ENCODE measurements at places on chromosomes 5 and 9.

GRCh38 chr5:52342361-52342760, 445.4 kb upstream of the ITGA1 start:
- DNase-seq: no peak

DNA sequence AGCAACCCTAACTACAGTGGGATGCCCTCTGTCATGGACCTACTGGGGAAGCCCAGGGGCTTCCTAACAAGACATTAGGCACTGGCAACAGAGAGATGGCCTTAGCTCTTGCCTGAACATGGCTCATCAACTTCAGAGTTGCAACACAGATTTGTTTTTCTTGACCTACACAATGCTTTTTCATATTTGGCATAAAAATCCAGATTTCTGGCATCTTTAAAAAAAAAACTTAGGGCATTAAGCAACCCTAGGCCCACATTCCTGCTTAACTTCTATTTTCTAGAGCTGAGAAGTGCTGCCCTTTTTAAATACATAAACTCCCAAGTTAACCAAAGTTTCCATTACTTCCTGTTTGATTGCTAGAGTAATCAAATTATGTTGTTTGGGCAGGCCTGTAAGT, 8.0 kb downstream of the GRIA1 start:
- DNase-seq: peak; percentile 45

DNA sequence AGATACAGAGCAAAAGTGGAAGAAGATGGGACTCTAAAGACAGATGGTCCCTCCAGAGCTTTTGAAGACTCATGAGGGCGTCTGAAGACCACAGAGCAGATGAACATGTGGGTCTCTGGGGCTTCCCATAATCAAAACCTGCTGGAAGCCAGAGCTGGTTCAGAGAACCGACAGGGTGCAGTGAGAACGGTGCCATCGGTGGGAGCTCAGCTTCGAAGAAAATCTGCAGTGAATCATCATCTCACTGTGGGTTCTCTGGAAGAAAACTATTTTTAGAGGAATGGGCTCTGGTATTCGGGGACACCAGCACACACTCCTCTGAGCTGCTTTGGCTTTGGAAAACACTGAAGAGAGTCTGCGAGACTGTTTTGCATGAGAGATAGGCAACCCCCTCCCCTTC, 222.4 kb upstream of the PANK3 start:
- DNase-seq: no peak

DNA sequence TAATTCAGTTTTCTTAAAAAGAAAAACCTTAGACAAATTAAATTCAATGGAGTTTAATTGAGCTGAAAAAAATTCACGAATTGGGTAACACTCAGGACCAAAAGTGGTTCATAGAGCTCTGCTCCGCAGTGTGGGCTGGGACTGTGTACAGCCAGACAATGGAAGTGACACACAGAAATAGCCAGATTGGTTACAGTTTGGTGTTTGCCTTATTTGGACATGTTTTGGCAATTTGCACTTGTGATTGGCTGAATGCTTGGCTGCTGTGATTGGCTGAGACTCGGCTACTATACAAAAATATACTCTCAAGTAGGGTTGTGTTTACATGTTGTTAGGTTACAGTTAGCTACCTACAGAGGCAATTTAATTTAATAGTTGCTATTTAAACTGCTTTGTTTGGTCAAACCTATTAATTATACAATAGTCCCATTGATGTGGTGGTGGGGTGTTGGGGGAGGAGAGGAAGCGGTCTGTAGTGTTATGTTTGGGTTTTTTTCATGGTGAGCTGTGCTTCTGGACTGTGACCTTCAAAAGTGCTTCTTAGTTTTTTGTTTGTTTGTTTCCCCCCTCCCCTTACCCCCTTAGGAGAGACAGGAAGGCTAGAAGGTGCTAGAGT, 95.2 kb downstream of the CNTLN start:
- DNase-seq: no peak

DNA sequence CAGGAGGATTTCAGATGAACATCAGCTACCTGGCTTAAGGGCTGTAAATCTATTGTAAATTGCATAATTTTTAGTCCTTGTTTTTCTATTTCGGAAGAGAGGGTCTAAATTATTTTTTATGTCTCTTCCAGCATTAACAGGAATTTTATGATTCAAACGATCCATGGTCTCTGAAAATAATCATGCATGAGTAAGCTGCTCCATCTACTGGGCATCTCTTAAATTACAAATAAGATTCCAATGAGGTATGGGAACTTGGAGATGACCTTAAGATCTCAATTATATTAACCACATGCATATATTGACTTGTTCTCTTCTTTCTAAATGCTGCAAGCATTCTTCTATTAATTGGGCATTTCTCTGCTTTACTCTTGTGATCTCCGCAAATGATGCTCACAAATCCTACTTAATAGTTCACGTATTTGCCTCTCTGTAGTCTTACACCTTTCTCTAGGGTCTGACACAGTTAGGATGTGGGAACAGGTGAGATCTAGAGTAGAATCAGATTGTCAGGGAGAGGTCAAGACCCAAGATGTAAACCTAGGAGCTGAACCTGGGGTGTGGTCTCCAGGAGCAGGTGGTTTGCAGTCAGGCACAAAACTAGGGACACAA, 86.9 kb downstream of the NUDT12 start:
- peak; percentile 78 for DNase-seq

- no peak for DNase-seq
These were observed 7.1 kb upstream of the OCLN start for GRCh38 chr5:69485471-69485870.

DNA sequence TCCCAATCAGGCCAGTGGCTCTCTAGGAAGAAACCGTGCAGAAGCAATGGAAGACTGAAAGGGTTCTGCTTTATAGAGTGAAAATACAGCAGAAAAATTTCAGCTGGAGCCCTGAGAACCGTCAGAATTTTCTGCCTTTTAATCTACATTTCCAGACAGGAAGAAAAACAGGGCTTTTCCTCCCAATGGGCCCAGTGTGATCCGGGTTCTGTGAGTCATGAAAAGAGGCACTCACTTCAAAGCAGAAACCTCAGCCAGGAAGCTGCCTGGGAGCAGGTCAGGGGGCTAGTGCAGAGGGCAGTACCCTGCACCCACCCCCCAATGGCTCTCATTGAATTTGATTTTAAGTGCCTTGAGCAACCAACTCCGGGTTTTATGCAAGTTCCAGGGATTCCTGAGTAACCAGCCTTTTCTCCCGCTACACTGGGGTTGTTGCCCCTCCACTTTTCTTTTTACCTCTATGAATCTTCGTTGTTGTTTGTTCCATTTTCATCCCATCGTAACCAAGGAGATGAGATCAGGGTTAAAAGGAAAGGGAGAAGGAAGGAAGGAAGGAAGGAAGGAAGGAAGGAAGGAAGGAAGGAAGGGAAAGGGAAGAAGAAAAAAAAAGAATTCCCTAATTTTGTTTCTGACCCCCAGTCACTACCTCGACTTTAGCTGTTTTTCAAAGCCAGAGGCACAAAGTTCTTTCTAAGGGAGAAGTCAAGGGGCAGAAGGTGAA, 1.3 kb downstream of the BARHL1 start:
- DNase-seq: no peak

GRCh38 chr9:89022001-89022759, 30.9 kb downstream of the S1PR3 start:
- DNase-seq: peak; percentile 76

GRCh38 chr5:181151146-181151545, 3.8 kb downstream of the OR2V2 start:
- no peak for DNase-seq

DNA sequence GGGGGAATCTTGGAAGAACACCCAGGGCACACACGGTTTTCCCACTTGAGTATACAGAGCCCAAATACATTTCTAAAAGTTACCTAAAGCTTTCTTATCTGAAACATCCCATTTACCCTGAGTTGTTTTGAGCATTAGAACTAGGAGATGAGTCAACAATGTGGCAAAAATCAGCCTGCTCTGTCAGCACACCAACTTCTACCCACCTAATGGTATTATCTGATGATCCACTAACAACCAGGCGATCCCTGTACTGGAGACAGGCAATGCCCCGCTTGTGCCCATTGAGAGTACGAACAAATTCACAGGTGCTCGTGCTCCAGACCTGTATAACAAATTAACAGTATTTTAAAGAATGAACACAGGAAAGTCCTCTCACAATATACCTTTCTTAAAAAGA, 87.0 kb downstream of the SMIM23 start:
- DNase-seq: no peak

- DNase-seq: no peak
These were observed 210.3 kb downstream of the SREK1 start for GRCh38 chr5:66354422-66354821.
